ENCODE measurements at places on chromosomes 3 and 15.

DNA sequence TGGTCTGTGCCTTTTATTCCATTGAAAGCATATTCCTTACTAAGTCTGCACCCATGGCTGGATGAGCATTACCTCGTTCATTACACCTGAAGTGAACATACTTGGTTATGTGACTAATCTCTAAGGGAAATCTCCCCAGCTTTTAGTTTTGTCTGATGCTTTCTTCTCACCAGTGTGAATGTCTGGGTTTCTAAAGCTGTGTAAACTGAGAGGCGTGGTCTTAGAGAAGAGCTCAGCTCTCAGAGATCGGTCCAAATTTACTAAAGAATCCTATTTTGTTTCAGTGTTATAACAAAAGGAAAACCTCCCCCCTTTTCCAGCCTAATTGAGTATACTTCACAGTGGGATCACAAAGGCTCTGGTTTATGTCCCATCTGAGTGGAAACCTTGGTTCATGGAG is 352.3 kb downstream of the PTPRG start:
- DNase-seq, result no peak

DNA sequence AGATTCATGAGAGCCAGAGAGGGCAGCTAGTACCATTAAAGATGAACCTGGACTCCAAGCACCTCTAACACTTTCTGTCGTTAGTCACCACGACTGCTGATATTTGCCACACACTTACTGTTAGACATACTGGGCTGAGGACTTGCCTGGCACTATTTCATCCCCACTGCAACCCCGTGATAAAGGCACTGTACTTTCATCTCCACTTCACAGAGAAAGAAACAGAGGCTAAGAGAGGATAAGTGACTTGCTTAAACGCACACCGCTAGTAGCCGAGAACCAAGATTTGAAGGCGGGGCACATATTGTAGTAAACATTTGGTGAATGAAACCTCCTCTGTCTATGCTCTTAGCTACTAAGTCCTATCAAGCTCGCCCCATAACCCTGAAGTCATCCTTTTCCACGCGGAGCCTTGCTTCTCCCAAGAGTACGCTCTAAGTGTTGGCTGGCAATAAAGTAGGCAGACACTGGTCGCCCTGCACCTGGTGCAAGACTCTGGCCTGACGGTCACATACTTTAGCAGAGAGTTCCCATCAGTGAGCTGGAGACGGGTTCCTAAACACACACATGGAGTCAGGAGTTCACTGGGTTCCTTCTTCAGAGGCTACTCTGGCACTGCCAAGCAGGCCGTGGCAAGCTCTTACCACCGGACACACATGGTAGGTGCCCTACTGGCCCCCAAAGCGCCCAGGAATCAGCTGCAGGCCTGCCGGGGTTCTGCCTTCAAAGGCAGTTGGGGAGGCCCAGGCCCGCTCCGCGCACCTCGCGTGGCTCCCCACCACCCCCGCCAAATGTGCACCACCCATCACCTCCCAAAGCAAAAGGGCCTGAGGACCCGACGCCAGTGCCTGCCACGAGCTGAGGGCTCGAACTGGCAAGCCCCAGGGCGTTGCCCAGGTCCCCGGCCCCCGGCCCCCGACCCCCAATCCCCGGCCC is 951 bp downstream of the POMGNT2 start:
- DNase-seq, result no peak

GRCh38 chr15:93413745-93414144 is 324.7 kb upstream of the RGMA start:
- no peak for DNase-seq

- no peak for DNase-seq
Observed at GRCh38 chr3:169558371-169558770, 105.1 kb downstream of the MECOM start.

DNA sequence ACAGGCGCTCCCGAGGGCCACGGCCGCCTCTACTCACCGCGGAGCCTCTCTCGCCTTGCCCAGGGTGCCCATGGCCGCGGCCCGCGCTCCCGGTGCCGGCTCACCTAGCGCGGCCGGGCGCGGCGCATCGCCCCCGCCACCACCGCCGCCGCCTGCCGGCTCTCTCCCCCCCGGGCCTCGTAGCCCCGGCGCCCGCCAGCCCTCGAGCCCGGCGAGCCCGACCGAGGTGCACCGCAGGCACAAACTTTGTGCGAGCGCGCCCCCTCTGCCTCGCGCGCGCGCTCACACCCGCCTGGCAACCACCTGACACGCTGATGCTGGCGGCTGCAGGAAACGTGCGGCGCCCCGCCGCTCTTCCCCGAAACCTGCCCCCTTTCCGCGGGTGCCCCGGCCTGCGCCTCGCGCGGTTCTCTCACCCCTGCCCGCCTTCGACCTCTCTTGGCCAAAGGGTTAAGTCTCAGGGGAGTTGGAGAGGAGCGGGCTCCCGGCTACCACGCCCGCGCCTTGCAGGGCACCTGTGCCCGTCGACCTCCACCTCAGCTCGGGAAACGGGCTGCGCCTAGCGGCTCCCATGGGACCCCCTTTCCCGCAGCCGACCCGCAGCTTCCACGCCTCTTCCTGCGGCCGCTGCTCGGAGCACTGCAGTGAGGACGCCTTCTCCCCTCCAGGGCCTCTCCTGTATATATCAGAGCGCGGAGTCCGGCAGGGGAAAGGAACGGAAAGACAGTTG is at the start of gene RASGRP1:
TSS of gene RASGRP1 (minus strand) at position 258 of the 730 bp plus-strand sequence. CDS start at position 72, 186 bp downstream.
- peak; percentile 29 for DNase-seq

- DNase-seq, result no peak
Observed at GRCh38 chr3:64225695-64226499, 631 bp upstream of the PRICKLE2 start.

Data from RPMI7951 (cell line).